ENCODE measurements at places on chromosomes 5 and 9.

- DNase-seq = no peak
These were observed 344 bp downstream of the NEUROG1 start for GRCh38 chr5:135535420-135535819.

- DNase-seq = no peak
These were observed 65.1 kb downstream of the YIPF5 start for GRCh38 chr5:144105371-144105770.

DNA sequence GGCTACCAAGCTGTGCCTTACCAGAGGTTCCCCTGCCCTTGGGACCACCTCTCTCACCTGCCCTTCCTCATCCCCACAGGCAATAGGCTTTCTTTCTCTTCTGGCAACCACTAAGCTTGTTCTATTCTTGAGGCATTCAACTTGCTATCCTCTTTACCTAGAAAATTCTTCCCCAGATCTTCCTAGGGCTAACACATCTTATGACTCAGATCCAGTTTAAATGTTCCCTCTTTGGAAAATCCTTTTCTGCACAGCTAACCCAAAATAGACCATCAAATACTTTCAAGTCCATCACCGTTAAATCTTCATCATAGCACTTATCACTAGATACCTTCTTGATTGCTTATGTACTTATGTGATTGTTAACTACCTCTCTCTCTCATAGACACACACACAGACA, 93.7 kb downstream of the ENC1 start:
- DNase-seq = no peak

- no peak for DNase-seq
These were observed 6.7 kb upstream of the C5orf63 start for GRCh38 chr5:127079994-127080491.

GRCh38 chr5:5711112-5711511, 288.6 kb downstream of the ICE1 start:
- no peak for DNase-seq

DNA sequence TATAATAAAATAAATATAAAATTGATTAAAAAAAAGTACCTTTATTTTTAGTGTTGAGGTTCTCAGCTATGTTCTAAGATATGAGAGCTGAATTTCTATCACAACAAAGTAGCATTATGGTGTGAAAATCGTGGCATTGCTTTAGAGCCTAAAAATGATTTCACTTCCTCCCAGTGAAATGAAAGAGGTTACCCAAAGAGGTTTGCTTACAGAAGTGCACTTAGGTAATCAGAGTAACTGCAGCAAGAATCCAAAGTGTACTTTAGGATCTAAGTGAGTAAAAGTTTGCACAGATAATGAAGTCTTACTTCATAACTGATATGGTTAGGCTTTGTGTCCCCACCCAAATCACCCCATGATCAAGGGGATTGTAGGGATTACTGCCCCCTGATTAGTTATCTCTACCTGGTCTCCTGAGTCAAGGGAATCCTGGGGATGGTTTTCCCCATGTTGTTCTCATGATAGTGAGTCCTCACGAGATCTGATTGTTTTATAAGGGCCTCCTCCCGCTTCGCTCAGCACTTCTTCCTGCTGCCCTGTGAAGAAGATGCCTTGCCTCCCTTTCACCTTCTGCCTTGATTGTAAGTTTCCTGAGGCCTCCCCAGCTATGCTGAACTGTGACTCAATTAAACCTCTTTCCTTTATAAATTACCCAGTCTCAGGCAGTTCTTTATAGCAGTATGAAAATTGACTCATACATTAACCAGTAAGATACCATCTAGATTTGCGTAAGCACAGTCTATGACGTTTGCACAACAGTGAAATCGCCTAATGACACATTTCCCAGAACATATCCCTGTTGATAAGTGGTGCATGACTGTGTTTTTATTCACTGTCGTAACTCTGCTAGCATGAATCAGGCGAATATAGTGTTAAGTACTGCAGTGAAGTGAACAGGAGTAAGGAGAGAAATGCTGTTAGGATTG, 40.3 kb upstream of the LRRC70 start:
- DNase-seq = no peak

All from NCI-H1694 (cell line).